ENCODE measurements at places on chromosomes 4 and X. TPM values are rescaled to one million over a fixed set of nuclear protein-coding genes. Genes with fewer than 3 reads are reported as not detected.

COPS4 gene
- total RNA-seq: 71.3 TPM

FGF13 gene
- total RNA-seq: 13.2 TPM

TLR1 gene
- 8.1 TPM for total RNA-seq

STK32B gene
- total RNA-seq: 3.2 TPM

PLXNB3 gene
- 20.9 TPM for total RNA-seq

PAGE2B gene
- not detected for total RNA-seq

MAGEB10 gene
- total RNA-seq: not detected

NCBP2L gene
- not detected for total RNA-seq

LIMCH1 gene
- 40.3 TPM for total RNA-seq

NLRP2B gene
- total RNA-seq: not detected

UGT2A3 gene
- not detected for total RNA-seq

MND1 gene
- total RNA-seq: 2.1 TPM

TRO gene
- 6.8 TPM for total RNA-seq

AREG gene
- 13.9 TPM for total RNA-seq

SHROOM2 gene
- total RNA-seq: 0.38 TPM

TMEM255A gene
- total RNA-seq: 2.9 TPM

Measured in subcutaneous adipose tissue (tissue), 4 donors.